ENCODE measurements at places on chromosomes 4 and X.

DNA sequence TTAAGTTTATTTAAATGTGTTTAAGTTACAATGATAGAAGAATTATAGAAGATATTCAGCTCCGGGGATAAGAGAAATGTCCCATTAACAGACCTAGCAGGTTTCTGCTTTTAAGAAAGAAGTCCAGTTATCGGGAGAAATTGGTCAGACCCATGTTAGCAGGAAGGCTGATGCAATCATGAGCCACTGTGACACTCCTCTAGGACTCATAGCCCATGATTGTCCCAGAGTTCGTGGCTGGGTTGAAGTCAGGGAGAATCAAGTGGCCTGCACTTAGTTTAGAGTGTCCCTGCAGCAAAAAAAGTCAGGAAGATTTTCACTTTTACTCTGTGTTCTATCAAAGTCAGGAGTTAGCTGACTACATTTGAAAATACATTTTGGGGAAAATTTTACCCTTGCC, 72.0 kb downstream of the TMEM144 start:
- no peak for DNase-seq

GRCh38 chr4:121728066-121728465, 31.3 kb upstream of the ANXA5 start:
- peak; percentile 43 for DNase-seq

DNA sequence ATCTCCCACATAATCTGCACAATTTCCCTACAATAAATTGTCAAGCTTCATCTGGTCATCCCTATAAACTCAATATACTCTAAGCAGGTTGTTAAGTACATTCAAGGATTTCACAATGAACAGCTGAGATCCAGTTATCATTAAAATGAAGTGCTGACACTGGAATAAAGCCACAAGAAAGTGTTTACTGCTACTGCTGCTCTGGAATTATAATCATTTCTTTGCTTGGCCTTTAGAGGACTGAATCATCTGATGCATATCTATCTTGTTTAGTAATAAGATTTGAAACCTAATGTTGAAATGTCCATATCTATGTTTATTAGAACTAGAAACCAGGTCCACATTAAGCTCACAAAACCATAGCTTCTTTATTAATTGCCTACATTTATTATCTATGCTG, 338.6 kb upstream of the ZFP42 start:
- DNase-seq, result no peak

DNA sequence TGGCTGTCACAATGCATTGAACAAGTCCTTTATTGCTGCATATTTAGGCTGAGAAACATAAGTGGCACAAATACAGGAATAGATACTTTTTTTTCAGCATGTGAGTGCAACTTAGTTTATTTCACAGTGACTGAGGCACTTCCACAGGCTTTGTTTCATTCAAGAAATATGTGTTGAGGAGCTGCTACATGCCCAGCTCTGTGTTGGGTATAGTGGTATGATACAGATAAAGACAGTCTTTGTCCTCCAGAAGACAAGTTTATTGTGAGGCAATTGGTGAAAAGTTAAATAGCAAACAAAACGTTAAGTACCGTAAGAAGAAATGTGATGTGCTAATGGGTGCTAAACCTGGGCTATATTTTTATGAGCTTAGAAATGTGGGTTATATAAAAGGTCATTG, 186.4 kb downstream of the SPRY1 start:
- no peak for DNase-seq

- DNase-seq, result no peak
Measured at GRCh38 chr4:19729886-19730651, 521.6 kb upstream of the SLIT2 start.

GRCh38 chr4:118396881-118397622, 44.2 kb upstream of the PRSS12 start:
- DNase-seq, result no peak

DNA sequence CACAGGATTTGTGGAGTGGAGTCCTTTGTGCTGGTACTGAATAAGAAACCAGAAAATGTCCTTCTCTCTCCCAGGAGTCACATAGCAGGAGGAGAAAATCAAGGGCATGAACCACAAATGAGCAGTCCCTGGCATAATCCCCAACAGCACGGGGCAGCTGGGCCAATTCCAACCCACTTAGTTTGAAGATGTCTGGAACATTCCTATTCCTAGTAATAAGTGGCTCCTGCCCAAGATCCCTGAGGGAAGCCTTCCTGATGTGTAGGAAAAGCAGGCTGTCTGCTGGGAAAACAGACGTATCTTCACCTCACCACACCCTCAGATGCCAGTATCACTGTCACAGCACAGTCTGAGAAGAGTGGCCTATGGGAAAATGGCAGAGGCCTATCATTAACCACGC, 182.8 kb upstream of the MAP3K15 start:
- no peak for DNase-seq

DNA sequence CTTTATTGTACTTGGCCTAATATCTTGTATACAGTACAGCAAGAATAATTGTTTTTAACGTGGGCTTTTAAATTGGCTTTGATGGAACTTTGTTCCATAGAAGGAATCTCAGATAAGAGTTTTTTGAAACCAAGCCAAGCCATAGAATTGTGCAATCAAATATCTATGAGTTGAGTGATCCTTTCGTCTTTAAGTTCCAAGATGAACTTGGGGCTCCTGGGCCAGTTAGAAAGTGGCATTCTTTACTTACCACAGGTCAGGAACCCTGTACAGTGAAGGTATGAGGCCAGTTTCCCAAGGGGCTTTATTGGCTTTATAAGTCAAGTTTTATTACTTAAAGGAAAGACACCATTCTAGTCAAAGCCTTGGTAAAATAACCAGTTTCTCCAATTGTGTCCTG, 2104.2 kb downstream of the PCDH7 start:
- no peak for DNase-seq

GRCh38 chr4:11631416-11631815, 202.7 kb upstream of the HS3ST1 start:
- DNase-seq, result no peak

- DNase-seq, result no peak
Measured at GRCh38 chrX:133749370-133749769, 236.0 kb downstream of the GPC3 start.

DNA sequence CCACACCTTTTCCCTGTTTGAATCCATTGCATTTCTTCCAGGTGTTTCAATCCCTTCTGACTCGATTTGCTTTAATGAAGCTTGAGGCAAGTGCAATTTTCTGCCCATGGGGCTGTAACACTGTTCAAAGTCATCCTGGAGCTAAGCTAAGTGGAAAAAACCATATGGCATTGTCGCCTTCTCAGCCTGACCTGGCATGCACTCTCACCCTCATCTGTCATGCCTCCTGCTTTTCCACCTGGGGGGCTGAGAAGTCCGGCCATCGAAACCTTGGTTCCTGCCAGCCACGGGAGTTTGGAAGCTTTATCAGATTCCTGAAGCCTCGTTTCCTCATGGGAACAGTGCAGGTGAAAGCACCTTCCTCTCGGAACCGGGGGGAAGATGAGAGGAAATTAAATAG, 38.2 kb downstream of the WFS1 start:
- DNase-seq, result no peak

DNA sequence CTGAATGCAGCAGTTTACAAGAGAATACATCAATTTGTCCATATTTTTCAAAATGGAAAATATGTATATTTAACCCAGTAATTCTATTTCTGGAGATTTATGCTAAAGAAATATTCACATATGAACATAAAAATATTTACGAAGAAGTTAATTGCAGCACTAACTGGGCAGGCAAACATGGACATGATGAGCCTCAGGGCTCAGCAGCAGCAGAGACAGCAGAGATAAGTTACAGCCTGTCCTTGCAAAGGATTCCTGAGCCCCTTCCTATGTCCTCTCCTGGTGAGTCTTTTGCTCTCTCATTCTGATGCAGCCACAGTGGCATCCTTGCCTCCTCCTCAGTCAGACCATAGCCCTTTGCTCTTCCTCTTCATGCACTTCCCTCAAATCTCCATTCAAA, 680.6 kb upstream of the CPEB2 start:
- DNase-seq, result no peak

DNA sequence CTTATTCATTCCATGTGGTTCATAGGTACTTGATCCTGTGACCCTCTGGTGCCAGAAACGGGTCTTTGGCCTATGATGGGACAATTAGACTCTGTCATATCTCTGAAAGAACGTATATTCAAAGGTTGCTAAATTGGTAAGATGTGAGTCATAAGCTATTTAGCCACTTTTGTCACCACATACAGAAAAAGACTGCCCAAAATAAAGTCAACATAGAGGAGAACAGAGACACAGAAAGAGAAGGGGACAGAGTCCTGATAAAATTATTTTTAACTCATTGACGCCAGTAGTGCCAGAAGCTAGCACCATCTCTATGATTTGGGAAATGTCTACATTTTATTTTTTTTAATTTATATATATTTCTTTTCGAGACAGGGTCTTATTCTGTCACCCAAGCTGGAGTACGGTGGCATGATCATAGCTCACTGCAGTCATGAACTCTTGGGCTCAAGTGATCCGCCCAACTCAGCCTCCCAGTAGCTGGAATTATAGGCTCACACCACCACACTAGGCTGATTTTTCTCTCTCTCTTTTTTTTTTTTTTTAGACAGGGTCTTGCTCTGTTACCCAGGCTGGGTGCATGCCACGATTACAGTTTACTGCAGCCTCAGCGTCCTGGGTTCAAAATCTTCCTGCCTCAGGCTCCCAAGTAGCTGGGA, 92.1 kb upstream of the COX18 start:
- DNase-seq, result no peak

DNA sequence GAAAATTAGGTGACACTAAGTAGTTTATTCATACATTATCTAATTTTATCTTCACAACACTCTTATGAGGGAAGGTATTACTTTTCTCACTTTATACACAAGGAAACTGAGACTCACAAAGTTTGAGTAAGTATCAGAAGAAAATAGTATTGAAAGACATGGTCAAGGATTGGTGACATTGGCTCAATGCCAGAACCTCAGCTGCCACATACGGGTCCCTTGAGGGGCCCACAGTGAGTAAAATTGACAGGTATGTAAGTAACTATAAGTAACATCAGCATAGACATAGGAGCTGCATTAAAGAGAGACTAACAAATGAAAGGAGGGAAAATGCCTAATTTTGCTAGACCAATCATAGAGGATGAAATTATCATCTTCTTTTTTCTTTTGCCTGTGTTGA, 134.1 kb downstream of the COX18 start:
- DNase-seq, result no peak

DNA sequence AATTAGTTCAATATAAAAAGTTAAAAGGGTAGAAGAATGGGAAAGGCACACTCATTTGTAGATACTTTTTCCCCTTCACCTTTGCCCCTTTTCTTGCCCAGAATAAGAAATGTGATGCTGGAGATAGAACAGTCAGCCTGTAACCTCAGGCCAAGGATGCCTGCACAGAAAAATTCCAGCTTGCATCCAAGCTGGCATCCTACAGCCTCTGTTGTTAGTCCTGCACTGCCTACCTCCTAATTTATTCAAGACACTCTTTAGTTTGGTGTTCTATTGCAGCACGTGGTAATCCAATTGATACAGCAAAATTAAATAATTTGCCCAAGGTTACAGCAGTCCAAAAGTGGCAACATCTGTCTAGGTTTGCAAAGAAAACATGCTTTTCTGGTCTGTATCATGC, 9.7 kb upstream of the USO1 start:
- no peak for DNase-seq

- DNase-seq, result no peak
Measured at GRCh38 chr4:89222170-89222569, 85.4 kb downstream of the GPRIN3 start.

- no peak for DNase-seq
Measured at GRCh38 chr4:29680644-29681043, 1039.5 kb upstream of the PCDH7 start.

- no peak for DNase-seq
Measured at GRCh38 chr4:75338352-75338880, 175.8 kb downstream of the RCHY1 start.

DNA sequence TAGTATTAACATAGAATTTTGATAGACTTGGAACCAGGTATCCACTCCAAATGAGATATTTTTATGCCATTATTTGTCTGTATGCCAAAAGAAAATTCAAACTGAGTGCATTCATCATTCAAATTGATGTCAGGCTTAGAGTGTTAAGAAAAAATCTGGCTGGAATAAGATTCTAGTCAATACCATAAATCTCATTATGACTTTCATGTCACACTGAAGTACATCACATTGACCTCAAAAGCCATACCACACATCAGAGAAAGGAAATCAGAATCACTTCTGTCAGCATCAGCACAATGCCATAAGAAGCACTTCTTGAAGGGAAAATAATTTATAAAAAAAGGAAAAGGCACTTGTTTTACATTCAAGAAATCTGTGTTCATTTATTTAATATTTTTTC, 119.0 kb upstream of the BMP3 start:
- DNase-seq, result no peak

DNA sequence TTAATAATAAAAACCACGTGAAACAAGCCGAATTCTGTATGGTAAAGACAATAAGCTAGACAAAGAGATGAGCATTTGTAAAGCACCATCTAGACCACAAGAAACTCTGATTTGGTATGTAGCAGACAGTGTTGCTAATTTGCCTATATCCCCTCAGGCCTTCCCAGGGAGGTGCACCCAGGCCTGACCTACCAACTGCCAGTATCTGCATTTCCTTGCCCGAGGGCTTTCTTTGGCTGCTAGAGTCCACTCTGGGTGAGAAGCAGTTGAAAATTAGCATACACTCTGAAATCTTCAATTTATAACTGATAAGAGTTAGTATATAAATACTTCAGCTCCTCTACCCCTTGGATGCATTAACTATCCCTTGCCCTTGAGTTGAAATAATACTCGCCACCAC, 37.4 kb upstream of the IL1RAPL1 start:
- DNase-seq, result no peak

- no peak for DNase-seq
Measured at GRCh38 chr4:88754796-88755195, 57.2 kb upstream of the NAP1L5 start.

DNA sequence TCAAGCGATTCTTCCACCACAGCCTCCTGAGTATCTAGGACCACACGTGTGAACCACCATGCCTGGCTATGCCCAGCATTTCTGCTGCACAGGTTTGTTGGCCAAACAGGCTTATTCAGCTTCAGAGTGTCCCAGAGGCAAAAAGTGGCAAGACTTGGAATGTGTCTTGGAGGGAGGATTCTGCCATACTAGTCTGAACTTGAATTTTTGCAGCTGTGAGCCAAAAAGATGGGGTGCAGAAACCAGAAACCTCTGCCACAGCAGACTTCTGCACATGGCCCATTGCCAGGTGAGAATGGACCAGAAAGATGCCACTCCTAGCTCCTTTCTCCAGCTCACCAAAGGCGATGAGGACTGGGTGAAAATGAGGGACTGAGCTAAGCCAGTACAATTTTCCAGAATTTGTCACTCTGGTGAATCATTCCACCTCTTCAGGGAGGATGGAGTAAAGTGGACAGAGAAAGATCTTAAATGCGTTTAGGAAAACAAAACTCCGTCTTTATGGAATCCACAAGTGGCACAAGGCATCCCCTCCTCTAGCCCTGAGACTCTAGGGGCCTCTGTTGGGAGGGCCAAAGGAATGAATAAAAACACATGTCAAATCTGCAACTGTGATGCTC, 369.1 kb upstream of the CLNK start:
- DNase-seq, result no peak

All from urothelium cell line (cell line).